ENCODE measurements at places on chromosomes 3 and 15.

GRCh38 chr3:162192340-162193029 lies 695.9 kb downstream of the OTOL1 start:
- DNase-seq = no peak

- peak; percentile 86 for DNase-seq
These were observed 30.7 kb upstream of the ANPEP start for GRCh38 chr15:89845305-89845893.

DNA sequence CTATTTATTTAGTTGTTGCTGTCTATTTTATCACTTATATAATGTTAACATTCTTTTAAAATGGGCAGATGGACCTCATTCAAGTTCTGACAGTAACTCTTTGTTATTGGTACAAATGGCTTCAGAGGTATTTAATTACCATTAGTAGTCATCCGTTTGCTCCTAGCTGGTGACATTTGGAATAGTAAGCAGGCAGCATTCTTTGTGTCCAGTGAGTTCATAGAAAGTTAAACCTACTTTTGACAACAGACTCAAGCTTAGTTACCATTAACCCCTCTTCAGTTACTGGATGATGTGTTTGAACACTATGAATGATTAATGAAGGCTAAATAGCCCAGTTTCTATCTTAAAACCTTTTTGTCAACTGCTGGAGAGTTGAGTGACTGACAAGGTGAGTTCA lies 500.7 kb upstream of the ATP11B start:
- DNase-seq = no peak

- no peak for DNase-seq
These were observed 617.5 kb upstream of the NECTIN3 start for GRCh38 chr3:110454066-110454465.

GRCh38 chr3:117141812-117142211 lies 432.2 kb downstream of the TUSC7 start:
- no peak for DNase-seq

GRCh38 chr15:34154725-34155204 lies 52.9 kb downstream of the PGBD4 start:
- peak; percentile 21 for DNase-seq

DNA sequence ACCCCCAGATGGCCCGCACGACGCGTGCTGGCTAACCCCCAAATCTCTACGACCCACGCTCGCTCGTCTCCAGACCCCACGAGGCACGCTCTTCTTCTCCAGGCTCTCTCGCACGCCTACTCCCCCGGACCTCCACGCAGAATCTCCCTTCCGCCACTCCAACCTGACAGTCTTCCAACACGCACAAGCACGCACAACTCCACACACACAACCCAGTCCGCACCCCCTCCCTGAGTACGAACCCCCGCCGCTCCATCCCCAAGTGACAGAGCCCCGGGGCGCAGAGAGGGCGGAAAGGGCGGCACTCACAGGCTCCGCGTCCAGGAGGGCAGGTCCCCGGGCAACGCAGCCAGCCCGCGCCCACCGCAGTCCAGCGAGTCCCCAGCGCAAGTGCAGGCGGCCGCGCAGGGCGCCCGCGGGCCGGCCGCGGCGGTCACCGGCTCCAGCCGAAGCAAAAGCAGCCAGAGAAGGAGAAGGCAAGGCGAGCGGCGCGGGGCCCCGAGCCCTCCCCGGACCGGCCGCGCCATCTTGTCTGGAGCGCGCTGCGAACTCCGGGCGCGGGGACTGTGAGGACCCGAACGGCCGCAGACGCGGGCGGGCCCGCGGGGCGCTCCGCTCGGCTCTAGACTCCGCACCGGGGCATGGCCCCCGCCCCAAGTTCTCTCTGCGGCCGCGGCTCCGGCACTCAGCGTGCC lies 794 bp downstream of the LRIG1 start:
- no peak for DNase-seq

DNA sequence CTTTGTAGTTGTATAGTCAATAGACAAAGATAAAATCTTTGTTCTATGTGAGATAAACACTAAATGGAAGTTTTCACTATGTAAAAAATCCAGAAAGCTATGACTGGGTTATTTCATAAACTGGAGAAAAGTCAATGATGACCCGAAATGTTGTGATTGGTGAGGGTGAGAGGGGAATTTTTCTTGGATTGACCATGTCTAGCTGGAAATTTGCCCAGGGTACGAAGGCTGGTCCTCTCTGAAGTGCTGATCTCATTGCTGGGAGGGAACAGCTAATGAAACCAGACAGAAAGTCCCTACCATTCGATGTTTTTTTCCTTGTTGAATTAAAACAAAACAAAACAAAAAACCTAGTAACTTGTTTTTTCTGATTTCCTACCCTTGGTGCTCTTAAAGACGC lies 14.3 kb downstream of the TPRG1 start:
- no peak for DNase-seq

DNA sequence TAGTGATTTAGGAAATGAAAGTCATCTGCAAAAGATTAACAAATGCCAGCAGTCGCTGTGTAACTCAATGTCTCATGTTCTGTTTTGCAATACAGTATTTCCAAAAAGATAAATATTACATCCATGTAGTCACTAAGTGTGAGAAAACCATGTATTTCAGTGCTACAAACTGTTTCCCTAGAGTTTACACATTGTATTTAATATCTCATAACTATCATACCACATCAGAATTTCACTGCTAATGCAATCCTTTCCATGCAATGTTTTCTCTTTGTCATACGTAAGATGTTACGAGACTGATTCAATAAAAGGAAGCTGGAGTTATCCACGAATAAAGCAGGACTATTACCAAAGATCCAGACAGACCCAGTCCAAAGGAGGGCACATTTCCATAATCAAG lies 269.4 kb downstream of the GBE1 start:
- no peak for DNase-seq

- no peak for DNase-seq
These were observed 265.0 kb downstream of the EPHA3 start for GRCh38 chr3:89372456-89372855.
